H1 (cell line): ENCODE measurements at places on chromosomes 1 and 21.

DNA sequence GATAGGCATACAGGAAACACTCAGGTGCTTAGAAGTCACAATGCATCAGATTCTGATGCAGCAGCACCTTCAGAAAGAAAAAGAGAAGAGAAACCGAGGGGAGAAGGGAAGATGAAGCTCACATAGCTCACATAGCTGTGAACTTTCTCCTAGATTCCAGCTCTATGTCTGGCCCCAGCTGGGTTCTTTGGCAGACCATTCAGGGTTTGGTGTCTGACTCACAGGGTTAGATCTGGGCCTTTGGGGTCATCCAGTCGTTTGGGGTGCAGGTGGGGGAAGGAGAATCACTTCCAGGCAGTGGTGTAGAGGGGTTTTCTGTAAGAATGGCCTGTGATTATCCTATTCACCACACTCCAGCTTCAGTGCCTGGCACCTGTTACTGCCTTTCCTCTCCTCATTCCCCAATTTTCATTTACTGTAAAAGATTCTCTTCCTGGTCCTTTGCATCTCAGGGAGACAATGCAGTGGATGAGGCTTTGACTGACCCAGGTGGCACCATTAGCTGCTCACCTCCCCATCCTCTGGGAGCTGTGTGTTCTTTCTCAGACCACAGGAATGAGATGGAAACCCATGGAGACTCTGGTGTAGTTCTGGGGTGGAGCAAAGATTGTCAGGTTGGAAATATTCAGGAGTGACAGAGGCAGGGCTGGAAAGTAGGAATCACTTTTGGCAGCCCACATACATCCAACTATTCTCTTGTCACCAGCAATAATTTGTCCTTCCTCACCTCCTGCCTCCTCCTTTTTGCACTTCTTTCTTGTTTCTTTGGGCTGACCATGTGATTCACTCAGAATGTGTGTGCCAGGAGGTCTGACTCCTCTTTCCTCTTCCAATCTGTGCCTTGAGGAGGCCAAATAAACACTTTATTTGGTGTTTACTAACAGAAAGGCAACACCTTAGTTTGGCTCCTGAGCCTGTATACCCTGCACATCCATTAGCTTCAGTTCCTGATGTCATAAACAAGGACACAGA is 103.3 kb downstream of the PAPPA2 start:
- DNase-seq, result no peak

GRCh38 chr1:57329937-57330336 is 93.9 kb downstream of the DAB1 start:
- no peak for DNase-seq

- DNase-seq, result no peak
Measured at GRCh38 chr1:168507231-168507630, 36.6 kb downstream of the XCL2 start.

DNA sequence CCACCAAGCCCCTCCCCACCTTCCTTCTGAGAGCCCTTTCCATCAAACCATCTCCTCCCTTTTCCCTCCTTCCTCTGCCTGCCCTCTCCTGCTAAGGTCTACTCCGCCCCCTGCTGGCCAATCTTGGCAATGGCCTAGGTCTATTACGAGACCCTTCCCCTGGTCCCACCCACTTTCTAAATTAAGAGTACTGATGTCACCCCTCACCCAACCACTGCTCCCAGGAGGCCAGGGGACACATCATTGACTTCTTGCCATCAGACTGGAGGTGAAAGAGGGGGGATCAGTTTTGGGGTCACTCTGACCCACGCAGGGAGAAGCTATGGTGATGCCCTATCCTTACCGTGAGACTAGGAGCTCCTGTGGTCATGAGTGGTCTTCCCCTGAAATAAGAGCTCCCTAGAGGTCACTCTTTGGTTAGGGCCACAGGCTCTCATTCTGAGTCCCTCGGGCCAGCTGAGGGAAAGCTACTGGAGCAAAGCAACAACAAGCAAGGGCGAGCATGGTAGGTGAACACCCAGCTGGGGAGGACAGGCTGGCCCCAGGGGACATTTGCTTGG is 34.6 kb upstream of the S100A7 start:
- DNase-seq, result peak; percentile 82

- no peak for DNase-seq
Measured at GRCh38 chr1:179857009-179857408, 20.6 kb downstream of the TOR1AIP2 start.
